ENCODE measurements at places on chromosomes 2 and 18. TPM values are rescaled to one million over a fixed set of nuclear protein-coding genes. Genes with fewer than 3 reads are reported as not detected.

POTEC gene
- not detected for total RNA-seq

GRCh38 chr2:134247679-134248078 is 6.2 kb upstream of the MGAT5 start:
- no peak for DNase-seq

DNA sequence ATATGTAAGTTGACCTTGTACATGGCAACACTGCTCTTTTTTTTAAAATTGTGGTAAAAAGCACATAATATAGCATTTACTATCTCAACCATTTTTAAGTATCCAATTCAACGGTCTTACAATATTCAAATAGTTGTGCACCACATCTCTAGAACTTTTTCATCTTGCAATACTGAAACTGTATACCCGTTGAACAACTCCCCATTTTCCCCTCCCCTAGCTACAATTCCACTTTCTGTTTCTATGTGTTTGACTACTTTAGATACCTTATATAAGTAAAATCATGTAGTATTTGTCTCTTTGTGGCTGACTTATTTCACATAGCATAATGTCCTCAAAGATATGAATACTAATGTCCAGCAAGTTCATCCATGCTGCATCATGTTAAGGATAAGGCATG is 452.1 kb downstream of the TXNL1 start:
- DNase-seq, result no peak

- peak; percentile 30 for DNase-seq
These were observed 64.7 kb downstream of the DGKD start for GRCh38 chr2:233418761-233419546.

ZFP36L2 gene
- 10.3 TPM for total RNA-seq

- DNase-seq, result no peak
These were observed 256.5 kb downstream of the CD226 start for GRCh38 chr18:69691008-69691760.

MEP1B gene
- total RNA-seq, result not detected

STARD6 gene
- not detected for total RNA-seq

- no peak for DNase-seq
These were observed 1.6 kb downstream of the NEU4 start for GRCh38 chr2:241810307-241811200.

PRPF40A gene
- total RNA-seq, result 58.1 TPM

- no peak for DNase-seq
These were observed 506.9 kb downstream of the DPP10 start for GRCh38 chr2:114949228-114949804.

- DNase-seq, result no peak
These were observed 3.4 kb upstream of the CKAP2L start for GRCh38 chr2:112767693-112768330.

DNA sequence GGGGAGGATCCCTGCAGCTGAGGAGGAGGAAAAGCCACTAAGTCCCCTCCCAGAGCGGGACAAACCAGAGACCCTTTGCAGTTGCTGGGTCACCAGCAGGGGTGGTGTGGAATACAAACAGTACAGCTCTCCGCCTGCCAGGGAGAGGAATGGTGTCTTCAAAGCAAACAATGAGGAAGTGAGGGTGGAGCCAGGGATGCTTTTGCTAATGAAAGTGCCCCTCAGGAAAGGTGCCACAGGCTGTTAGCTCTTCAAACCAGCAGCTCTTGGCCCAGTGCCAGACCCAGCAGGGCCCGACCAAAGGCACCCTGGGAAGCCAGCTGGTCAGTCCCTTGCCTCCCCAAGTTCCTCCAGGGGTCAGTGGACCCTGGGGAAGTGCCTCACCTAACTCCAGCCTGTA is 102.8 kb downstream of the HIBCH start:
- DNase-seq, result peak; percentile 71

DNA sequence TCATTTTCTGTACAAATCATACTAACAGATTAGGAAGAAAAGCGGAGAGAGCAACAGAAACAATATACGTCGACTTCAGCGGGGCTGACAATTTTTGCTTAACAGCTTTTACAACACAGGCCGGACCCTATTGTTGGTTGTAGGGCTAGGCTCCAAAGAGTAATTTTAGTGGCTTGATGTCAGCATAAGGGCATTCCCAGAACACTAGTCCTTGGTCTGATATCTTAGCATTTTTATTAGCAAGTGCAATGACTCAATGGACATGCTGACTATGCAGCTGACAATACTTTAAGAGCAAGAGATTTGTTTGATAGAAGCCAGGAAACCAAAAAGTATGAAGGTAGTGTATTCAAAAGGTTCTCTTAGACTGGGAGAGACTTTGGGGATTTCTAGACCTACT is 209.9 kb downstream of the LNPK start:
- DNase-seq, result no peak

GRCh38 chr2:13607139-13607538 is 890.4 kb downstream of the TRIB2 start:
- DNase-seq, result no peak

DNA sequence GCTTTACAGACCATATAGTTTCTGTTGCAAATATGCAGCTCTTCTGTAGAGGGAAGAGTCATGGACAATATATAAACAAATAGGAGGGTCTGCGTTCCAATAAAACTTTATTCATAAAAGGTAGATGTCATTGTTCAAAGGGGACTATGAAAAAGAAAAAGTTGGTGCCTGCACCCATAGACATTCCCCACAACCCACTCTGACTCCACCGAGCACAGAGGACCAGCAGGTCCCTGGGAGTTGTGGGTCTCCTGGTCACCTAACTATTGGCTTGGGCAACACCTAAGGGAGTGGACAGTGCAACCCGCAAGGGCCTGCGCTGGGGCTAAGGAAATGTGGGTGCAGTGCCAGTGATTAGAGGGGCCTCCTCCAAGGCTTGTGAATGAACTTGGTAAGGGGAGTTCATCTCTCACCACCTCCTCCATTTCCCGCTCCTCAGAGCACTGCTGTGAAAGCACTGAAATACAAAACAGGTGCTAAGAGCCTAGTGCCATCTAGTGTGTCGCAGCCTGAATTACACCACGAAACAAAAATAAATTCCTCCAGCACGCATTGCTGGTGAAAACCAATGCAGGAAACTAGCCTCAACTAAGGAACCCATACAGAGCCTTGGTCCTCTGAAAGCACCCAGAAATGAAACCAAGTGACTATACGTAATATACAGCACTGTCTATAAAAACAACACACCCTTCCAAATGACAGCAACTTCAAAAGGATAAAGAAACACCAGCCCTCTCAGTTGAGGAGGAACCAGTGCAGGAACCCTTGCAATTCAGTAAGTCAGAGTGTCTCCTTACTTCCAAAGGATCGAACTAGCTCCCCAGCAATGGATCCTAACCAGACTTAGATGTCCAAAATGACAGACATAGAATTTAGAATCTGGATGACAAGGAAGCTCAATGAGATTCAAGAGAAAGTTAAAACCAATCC is 166.6 kb downstream of the RNF144A start:
- DNase-seq, result no peak

DNA sequence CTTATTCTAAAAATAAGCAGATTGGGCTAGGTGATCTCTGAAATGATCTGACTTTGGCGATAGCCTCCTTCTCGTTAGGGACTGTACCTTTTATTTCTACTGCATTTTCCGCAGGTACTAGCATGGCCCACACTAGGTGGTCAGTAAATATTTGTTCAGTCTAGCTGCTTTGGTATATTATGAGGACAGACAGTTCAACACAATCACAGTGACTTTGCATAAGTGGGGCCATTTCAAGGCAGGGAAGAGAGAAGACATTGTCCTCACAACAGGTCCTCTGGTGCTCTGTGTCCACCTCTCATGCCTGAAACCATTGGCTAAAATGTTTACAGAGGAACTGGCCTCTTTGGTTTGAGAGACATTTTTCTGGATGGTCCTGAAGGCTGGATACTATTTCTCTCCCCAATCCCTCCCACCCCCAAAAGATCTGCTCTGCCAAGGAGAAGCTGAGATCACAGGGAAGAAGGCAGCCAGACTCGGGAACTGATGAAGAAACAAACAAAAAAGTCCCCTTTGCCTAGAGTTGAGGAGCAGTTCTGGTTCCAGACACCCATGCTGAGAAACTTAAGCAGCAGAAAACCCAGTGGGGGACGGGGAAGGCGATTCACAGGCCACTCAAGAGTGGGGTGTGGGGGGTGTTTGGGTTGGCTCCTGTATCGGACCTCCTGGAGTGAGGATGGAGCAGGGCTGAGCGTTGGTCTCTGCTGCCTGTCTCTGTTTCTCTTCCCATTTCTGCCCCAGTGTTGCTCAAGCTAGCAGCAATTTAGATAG is 2.9 kb upstream of the TNP1 start:
- no peak for DNase-seq

GALNT14 gene
- 1.1 TPM for total RNA-seq

ELOA2 gene
- not detected for total RNA-seq

ACADL gene
- 19.6 TPM for total RNA-seq

IL37 gene
- not detected for total RNA-seq

DNA sequence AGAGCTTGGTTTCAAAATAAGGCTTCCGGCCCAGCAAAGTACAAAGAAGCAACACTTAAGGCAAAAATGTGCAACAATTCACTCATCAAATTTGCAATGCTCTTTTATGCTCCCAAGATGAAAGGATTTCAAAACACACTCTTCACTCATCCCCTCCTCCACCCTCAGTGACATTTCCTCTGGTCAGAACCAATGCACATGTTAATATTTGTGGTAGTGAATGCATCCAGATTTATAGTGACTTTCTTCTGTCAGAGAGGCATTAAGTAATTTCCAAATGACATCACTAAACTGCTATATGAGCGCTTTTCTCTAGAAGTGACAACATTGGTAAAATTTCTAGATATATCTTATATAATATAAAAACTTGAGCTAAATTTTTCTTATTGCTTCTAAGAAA is 800.4 kb downstream of the NRXN1 start:
- DNase-seq, result no peak

DNA sequence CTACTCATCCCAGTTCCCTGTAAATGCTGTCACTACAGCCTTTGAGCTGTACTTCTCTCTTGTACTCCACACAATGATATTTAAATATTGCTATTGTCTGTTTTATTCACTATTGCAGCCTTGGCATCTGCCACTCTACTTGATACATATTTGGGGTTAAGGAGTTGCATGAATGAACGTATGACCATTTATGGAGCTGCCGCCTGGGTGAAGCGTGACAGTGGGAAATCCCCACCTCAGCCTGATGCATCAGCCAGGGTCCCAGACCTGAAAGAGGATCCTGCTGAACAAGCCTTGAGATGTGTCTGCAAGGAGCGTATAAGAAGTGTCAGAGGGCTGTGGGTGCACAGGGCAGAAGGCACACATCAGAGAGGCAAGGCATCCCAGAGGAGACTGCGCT is 39.1 kb downstream of the MRPL35 start:
- no peak for DNase-seq

GRCh38 chr18:62651276-62652056 is 63.9 kb upstream of the PHLPP1 start:
- DNase-seq, result no peak

SP5 gene
- 0.05 TPM for total RNA-seq

DNA sequence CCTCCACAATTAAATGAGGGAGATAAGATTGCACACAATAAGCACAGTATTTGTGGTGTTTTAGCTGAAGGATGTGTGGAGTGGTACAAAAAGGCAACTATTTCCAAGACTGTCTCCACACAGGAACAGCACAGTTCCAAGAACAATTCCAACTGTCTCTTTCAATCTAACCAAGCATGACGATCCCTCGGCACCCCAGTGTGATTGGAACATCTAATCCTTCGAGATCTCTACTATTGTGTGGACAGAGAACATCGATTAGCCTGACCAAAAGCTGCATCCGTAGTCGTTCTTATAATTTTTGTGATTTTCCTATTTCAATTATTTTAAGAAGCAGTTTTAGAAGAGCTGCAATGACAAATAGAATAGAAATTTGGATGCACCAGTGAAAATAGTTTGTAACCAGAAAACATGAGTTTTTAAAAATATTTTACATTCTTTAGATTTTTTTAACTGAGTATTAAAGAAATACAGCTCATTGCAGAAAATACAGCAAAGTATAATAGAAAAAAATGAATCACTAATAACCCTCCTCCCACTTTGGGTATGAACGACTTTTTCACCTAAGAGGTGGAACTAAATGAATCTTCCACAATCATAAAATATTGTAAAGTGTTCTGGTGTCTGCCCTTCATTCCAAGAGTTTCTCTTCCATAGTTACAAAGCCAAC is 76.4 kb upstream of the CABLES1 start:
- DNase-seq, result no peak

All from liver (tissue), 10 donors.